ENCODE measurements at places on chromosomes 5 and 9.

DNA sequence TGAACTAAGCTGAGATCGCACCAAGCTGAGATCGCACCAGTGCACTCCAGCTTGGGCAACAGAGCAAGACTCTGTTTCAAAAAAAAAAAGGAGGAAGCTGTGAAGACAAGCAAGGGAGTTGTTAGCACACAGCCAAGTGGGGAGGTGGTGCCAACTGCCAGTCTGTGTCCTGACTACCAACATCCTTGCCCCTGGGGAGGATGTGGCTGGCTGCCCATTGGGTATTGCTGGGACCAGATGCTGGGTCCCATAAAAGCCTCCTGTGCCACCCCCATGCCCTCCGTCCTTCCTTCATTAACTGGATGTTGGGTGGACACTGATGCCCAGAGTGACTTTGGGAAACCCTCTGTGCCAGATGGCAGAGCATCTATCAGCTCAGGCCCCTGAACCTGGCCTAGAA, 157.1 kb upstream of the COL5A1 start:
- peak; percentile 35 for DNase-seq

DNA sequence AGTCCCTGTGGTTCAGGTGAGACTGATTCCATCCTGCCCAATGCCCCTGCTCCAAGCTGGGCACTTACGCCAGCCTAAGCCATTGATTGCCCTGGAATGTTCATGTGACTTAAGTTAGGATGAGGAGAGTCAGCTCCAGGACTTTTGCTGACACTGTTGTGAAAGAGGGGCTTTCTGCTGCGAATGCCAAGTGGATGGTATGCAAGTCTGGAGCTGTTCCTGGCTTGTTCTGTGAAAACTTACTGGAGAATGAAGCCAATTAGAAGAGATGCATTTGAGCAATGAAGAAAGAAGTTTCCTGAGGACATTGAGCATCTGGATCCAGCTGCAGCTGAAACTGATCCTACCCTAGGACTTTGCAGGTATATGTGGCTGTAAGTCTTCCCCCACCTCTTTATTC, 61.2 kb upstream of the ZFR start:
- DNase-seq, result no peak

GRCh38 chr9:15856591-15856990, 303.7 kb downstream of the CCDC171 start:
- DNase-seq, result no peak

DNA sequence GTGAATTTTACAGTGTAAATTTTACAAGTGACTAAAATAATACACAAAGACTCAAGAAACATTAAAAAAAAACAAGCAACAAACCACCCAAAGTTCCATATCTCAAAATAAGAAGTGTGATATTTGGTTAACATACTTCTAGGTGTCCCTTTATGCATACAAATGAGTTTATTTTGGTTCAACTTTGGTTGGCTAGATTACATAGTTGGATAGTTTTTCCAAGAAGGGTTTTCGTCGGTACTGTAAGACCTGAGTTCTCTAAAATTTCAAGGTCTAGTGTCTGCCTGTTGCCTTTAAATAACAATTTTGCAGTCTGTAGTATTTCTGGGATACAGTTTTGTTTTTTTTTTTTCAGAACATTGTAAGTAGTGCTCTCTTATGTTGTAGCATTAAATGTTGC, 58.8 kb upstream of the JAK2 start:
- DNase-seq, result no peak

DNA sequence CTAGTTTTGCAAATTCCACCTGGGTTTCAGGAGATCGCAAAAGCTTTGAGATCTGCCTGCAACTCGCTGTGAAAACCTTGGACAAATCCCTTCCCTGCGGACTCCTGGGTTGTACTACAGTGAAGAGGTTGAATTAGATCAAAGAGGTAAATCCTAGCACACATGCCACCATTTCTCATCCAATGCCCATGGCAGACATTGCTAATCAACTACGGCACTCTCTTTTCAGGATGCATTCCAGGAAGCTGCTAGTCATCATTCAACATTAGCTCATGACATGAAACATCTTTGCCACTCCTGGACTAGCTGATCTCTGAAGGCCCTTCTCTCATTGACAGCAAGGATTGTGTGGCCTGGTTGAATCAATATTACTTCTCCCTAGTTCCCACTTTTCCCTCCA, 46.1 kb downstream of the PCDH1 start:
- no peak for DNase-seq

GRCh38 chr5:116144103-116144502, 59.3 kb downstream of the COMMD10 start:
- DNase-seq, result no peak

Data from MV-4-11 (cell line).